Naive B cell (primary cell): ENCODE measurements at places on chromosomes 4 and X.

DNA sequence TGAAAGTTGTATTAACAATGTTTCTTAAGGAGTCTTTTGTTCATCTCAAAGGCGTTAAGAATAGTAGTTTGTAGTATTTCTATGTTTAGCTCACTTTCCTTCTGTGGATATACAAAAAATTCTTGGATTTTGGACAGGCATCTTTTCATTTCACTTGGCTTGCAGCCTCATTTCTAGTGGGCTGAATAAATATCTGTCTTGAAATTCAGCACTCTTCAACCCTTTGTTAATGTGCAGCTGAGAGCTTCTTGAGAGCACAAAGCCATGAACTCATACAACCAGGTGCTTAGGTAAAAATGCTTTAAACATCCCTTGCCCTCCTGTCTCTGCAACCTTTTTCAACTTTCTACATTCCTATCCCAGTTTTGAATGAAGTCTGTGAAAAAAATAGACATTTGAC, 1003.2 kb downstream of the C4orf33 start:
- no peak for DNase-seq

GRCh38 chr4:30354605-30355004, 365.6 kb upstream of the PCDH7 start:
- DNase-seq, result no peak

GRCh38 chr4:48699475-48699874, 80.6 kb downstream of the FRYL start:
- DNase-seq, result no peak

DNA sequence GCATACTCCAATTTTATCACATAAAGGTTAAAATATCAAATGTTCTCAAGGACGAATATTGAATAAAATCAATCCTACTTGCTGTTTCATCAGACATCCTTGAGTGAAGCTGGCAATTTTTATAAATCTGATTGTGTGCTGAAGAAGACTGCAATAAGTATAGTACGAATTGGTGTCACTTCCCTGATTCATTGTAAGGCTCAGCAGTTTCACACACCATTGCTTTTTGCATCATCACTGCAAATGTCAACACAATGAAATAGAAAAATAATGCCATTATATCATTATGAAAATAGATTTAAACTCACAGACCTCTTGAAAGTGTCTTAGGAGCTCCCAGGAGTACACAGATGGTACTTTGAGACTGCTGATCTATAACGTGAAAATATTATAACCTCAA, 172.5 kb downstream of the ANKRD50 start:
- no peak for DNase-seq

GRCh38 chr4:150070464-150071170, 7.6 kb upstream of the DCLK2 start:
- no peak for DNase-seq

- DNase-seq, result peak; percentile 20
Measured at GRCh38 chrX:155048977-155049619, 21.8 kb downstream of the CMC4 start.

DNA sequence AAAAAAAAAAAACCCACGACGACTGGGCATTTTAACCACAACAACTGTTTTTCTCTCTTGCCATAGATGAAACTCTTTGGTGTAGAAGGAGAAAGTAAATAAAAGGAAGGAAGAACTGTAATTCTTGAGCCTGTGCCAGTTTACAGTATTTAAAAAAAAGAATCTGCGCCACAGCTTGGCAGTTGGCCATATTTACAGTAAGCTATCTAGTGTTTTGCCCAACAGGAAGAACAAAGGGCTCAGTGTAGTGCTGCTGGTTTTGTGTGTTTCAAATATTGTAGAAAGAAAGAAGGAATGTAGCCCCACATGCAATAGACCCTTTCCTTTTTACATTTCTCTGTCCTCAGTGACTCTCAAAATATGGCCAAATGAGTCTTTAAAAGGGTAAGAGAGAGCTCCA, 66.1 kb downstream of the NR3C2 start:
- no peak for DNase-seq

DNA sequence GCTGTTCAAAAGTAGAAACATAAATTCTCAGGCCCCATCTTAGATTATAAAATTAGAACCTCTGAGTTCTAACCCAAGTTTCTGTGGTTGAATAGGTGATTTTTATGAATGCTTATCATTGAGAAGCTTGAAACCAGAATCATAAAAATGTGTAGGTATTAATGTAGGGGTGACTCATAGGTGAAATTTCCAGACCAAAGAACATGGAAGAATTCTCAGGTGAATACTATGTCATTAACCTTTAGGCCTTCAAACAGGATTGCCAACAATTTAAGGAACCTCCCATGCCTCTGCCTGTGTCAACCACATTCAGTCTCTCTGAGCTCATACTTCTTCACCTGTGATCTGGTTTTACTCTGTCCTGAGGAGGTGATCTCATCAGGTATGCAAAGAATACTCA, 177.8 kb downstream of the NPFFR2 start:
- DNase-seq, result no peak

DNA sequence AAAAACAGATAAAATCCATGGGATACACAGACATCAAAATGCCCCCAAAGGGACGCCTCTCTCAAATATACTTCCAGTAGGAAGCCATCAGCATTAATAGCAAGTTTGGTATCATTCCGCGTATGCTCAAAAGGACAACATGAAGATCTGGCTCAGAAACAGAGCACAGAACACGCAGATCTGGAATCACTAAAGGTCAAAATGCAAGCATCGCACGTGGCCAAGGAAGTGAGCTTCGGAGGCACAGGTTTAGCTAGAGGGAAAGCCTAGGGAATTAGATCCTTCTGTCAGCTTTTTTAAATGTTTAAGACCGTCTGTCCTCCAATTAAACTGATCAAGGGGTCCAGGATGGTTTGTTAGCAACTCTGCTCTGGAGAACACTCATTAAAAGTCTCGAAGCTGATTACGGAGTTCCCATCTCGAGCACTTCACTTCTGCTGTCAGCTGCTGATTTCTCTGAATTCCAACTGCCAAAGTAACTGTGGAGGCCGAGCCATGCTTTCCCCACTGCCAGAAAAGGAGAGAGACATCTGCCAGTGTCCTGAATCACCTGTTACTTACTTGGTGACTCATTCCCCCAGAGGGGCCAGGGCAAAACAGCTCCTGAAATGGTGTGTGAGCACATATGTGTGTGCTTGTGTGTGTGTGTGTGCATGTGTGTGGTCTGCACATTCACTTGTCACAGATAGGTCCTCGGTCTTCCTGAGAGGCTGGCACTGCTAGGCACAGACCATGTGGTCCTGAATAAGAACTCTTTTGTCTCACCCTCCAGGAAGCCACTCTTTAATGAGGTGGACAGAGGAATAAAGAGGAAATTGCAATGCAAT, 177.7 kb upstream of the PPARGC1A start:
- DNase-seq, result no peak

GRCh38 chr4:184383497-184384055, 90.8 kb downstream of the IRF2 start:
- DNase-seq, result no peak

DNA sequence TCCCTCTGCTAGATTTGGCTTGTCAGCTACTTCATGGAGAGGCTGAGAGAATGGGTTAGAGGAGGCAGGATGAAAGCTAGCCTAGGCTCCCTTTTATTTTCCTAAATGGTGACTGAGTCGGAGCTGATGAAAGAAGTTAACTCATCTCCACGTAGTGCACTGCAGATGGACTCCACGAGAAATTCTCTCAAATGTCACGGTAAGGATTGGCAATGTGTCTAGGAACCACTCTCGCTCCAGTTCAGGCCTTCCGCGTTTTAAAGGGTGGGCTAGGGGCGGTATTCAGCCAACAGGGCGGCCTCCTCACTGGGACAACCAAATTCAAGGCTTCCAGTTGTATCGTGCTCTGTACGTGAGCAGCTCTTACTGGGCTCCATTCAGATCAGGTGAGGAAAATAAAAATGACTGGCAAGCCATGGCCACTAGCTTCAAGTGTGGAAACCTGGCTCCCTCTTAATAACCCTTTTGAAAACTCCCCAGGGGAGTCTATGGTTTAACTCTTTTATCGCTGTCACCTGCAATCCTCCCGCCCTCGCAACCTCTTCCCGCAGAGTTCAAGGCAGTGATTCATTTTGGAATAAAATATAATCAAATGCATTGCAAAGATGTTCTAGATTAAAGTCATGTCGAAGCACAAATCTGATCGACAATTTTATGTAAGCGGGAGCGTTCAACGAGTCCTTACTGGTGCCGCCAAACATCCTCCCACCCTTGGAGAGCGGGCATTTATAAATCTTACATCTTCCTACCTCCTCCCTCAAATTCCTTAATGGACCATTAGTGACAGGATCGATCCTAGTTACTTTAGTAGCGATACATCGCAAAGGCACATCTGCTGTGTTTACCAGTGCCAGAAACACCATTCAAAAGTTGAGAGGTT, 1.2 kb downstream of the SPOCK3 start:
- no peak for DNase-seq

DNA sequence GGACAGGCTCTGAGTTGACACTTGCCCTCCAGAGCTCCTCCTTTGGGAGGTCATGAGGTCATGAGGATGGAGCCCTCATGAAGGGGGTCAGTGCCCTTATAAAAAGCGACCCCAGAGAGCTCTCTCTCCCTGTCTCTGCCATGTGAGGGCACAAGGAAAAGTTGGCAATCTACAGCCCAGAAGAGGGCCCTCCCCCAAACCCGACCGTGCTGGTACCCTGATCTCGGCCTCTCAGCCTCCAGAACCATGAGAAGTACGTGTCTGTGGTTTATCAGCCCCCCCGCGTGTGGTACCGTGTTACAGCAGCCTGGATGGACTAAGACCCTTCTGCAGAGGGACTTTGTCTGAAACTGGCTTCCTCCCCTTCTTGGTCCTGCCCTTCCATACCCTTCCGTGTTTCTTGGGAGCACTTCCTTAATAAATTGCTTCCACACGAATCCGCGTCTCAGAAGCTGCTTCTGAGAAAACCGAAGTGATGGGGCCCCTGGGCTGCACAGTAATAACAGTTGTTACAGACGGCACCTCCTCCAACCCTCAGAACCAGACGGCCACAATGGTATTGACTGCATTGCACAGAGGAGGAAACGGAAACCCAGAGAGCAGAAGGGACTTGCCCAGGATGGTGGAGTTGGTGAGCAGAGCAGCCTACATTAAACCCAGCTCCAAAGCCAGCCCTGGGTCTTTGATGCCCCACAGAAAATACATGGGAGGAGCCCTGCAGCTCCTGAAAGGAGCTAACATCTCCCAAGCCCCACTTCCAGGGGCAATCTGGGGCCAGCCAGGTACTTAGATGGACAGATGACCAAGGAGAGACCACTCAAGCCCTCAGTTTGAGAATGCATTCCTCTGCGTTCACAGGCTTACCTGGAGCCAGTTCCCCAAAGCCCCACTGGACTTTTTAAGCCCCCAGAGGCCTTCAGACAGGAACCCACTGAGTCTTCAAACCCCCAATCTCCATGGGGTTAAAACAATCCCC, 242.7 kb downstream of the BCOR start:
- DNase-seq, result peak; percentile 60

DNA sequence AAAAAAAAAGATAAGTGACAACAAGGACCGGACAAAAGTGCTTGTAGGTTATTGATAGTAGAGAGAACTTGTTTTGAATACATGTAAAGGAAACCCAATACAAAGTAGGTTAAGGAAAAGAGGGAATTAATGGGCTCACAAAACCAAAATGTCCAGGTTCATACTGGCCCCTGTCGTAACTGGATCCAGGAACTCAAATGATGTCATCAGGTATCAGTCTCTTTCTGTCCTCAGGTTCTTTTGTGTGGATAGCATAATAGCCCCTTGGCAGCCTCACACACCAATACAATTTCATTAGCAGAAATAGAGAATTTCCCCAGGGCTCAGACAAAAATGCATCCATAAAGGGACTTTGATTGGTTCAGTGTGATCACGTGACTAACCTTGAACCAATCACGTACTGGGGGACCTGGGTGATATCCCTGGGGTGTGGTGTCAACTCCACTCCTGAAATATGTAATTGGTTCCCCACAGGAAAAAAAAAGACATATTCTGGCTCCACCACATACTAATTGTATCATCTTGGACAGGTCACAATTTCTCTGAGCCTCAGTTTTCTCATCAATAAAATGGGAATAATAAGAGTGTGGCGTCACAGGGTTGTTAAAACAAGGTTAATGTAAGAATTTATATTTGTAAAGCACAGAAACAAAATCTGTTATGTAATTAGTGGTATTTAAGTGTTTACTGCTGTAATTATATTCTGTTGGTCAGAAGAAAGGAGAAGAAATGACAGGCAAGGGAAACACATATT, 174.8 kb downstream of the PDGFRA start:
- DNase-seq, result no peak

GRCh38 chrX:122565952-122566351, 618.1 kb upstream of the GRIA3 start:
- DNase-seq, result no peak
